Renal pelvis (tissue), 12 donors: ENCODE measurements at places on chromosomes 13 and 19.
A peak's percentile ranks its signal among the peaks of the same experiment; 100 is the strongest.

GRCh38 chr13:59261928-59262488, 901.7 kb downstream of the DIAPH3 start:
- no peak for DNase-seq

DNA sequence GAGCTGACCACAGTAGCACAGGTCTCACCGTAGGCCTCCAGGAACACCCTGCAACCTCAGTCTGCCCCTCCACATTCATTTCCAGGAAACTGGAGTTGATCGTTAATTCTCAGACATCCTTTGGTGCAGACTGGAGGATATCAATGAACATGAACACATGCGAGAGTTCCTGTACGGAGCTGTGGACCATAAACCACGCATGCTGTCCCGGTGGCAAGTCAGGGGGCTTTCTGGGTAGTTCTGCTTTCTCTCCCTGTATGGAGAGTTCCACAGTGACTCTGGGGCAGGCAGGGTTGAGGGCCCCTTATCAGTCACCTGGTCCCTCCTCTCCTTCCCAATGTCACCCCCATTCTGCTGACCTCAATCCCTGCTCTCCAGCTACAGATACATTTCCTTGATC, 55.5 kb upstream of the URI1 start:
- no peak for DNase-seq

GRCh38 chr19:53624771-53625545, 6.8 kb upstream of the DPRX start:
- no peak for DNase-seq

- no peak for DNase-seq
Observed at GRCh38 chr13:101545521-101545920, 93.0 kb downstream of the ITGBL1 start.

DNA sequence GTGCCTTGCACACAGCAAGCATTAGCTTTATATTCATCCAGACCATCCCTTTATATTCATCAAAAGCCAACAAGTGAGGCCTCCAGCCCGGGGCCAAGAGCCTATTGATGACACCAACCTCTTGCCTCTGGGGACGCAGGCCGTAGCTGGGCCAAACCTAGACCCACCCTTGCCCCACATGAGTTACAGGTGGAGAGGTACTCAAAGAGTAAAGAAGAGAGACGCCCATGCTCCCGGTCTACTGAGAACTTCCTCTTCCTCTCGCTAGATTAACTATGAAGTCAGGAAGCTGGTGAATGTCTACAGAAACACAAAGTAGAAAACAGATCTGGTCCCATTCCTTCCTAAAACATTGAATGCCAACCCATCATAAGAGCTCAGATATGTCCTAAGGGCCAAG, 3.8 kb upstream of the MLNR start:
- no peak for DNase-seq

GRCh38 chr19:46892252-46893179, 31.7 kb downstream of the ARHGAP35 start:
- no peak for DNase-seq

GRCh38 chr19:34265221-34265650, 10.9 kb downstream of the GARRE1 start:
- DNase-seq = no peak

GRCh38 chr13:95918860-95919259, 134.3 kb downstream of the UGGT2 start:
- no peak for DNase-seq

GRCh38 chr13:30371649-30372265, 50.5 kb upstream of the UBE2L5 start:
- DNase-seq = no peak

GRCh38 chr19:41935760-41936415, 7.6 kb upstream of the ERFL start:
- DNase-seq = no peak

DNA sequence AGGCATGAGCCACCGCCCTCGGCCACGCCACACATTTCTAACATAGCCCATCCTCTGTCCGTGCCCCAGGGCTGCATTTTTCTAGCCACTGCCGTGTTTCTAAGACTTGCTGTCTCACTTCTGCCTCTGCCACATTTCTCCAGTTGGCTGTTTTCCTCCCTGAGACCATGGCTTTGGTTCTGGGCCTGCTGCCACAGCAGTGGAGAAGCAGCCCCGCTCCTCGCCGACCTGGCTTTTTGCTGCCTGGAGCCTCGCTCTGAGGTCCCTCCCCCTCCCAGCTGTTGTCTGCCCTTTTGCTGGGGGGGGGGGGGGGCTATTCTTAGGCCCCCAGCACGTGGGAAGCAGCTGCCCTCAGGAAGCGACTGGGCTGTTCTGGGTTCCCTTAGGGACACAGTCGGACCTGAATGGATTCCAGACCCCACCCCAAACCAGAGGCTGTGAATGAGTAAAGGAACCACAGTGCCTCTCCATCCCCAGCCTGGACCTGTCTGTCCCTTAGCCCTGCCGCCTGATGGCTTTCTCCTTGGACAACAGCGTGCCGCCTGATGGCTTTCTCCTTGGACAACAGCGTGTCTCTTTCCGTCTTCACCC, 3.3 kb downstream of the GYS1 start:
- no peak for DNase-seq

- DNase-seq = no peak
Observed at GRCh38 chr13:34591129-34591528, 350.9 kb upstream of the NBEA start.

- no peak for DNase-seq
Observed at GRCh38 chr19:18878058-18878797, 17.7 kb downstream of the CERS1 start.

- peak; percentile 74 for DNase-seq
Observed at GRCh38 chr19:51948975-51949374, 21.7 kb downstream of the ZNF613 start.

- DNase-seq = no peak
Observed at GRCh38 chr13:61414686-61415057, 977 bp downstream of the PCDH20 start.

GRCh38 chr19:11446652-11447301, 11.3 kb downstream of the PRKCSH start:
- DNase-seq = no peak

GRCh38 chr13:112658808-112659207, 31.0 kb upstream of the ATP11A start:
- DNase-seq = no peak

DNA sequence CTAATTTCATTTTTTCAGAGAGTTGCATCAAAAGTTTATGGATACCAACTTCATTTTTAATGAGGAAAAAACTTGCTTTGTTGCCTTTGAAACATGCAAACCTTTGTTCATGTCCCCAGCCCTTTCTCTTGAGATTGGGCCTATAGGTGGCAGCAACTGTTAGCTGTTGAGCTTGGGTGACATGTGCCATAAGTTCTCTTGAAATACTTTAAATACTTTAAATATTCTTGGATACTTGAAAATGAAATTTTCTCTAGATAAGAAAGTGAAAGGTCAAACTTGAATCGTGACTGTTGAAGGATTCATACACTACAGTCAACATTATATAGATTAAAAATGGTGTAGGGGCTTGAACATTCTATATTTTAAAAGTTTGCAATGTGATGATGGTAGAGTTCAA, 294.9 kb downstream of the NDFIP2 start:
- DNase-seq = peak; percentile 73

GRCh38 chr13:69903081-69903480, 204.5 kb upstream of the ATXN8OS start:
- no peak for DNase-seq

- no peak for DNase-seq
Observed at GRCh38 chr13:77701305-77701704, 3.8 kb downstream of the SLAIN1 start.

GRCh38 chr19:39402346-39403300, 4.0 kb upstream of the ZFP36 start:
- DNase-seq = peak; percentile 95

GRCh38 chr19:12482509-12482886, 2.1 kb downstream of the ZNF709 start:
- DNase-seq = no peak

- no peak for DNase-seq
Observed at GRCh38 chr13:40283666-40284065, 382.8 kb downstream of the FOXO1 start.

- no peak for DNase-seq
Observed at GRCh38 chr19:52120286-52120685, 19.5 kb downstream of the ZNF616 start.

GRCh38 chr19:44447916-44448674, at the start of gene ZNF229:
Gene ZNF229, minus strand, starts transcription at chr19:44448472. Its CDS starts 5,625 bp downstream, at chr19:44442847.
- DNase-seq = peak; percentile 93

DNA sequence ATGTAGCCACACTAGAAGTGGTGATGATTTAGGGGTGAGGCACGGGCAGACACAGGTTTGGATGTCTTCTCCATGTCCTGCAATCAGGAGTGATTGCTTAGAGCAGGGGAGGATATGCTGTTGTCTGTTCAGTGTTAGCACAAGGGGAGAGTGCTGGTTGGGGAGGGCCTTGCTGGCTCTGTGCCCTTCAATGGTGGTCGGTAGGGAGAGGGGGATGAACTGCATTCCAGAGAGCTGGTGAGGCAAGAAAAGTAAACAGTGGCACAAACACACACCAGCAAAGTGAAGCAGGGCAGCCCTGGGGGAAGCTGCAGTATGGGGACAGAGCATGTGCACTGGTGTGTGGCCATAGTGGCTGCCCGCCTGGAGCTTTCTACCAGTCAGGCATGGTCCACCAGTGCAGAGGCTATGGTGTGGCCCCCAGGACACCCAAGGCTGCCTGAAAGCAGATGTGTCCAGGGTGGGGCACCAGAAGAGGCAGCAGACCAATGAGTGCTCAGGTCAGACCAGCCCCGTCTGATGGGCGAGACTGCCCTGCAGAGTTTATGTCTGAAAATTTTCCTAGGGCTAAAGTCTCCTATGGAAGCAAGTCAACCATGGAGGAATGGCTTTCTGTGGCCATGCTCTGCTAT, 1676.9 kb downstream of the PCDH9 start:
- peak; percentile 9 for DNase-seq

DNA sequence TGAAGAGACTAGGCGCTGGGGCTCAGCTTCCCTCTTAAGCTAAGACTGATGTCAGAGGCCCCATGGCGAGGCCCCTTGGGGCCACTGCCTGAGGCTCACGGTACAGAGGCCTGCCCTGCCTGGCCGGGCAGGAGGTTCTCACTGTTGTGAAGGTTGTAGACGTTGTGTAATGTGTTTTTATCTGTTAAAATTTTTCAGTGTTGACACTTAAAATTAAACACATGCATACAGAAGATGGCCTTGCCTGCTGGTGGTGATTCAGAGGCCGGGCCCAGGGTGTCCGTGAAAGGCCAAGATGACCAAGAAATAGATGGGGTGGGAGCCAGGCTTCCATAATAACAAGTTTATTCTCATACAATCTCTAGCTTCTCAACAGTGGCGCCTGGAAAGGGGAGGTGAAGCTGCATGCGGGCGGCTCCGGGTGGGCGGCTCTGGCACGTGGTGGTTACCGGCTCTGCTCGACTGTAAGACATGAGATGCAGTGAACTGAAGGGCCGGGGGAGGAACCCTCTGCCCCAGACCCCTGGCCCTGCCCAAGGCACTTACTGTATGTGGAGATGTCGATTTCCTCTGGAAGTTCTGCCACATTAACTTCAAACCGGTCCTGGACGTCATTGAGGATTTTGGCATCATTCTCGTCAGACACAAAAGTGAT, 10.5 kb downstream of the DDX39A start:
- no peak for DNase-seq

- no peak for DNase-seq
Observed at GRCh38 chr13:22468824-22469223, 712.0 kb upstream of the SGCG start.

DNA sequence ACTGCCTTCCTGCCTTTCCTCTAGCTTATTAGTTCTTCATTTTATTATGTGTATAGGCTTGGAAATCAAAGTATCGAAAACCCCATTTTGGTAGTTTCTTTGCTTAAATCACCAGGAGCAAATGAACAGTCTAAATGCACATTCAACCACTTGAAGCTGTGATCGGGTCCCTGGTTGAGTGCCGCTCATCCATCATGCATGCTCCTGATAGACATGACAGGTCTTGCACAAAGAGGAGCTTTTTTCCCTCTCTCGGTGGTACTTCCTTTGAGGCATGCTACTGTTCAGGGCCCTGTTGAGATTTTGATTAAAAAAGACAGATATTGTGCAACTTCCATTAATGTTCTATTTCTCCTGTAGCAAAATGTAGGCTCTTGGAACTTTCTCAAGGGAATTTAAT, 185.8 kb downstream of the OLFM4 start:
- no peak for DNase-seq

DNA sequence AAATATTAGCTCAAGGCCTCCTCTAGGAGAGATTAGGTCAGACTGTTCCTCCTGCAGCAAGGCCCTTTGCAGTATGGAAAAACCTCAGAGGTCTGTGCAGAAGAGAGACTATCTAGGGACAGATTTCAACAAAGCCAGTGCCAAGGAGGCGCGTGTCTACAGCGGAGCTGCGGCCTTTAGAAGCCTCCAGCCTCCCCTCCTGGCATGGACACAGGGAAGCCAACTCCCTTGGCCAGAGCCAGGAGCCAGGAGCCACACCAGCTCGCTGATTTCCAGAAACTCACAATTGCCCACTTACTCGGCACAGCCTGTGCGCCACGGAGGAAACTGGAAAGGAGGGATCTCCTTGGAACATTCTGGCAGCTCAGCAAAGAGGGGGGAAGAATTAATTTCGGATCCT, 63.4 kb downstream of the INSR start:
- no peak for DNase-seq

- DNase-seq = no peak
Observed at GRCh38 chr19:42199440-42200115, 17.9 kb downstream of the DEDD2 start.

GRCh38 chr19:44817725-44818465, 9.0 kb downstream of the BCAM start:
- no peak for DNase-seq

DNA sequence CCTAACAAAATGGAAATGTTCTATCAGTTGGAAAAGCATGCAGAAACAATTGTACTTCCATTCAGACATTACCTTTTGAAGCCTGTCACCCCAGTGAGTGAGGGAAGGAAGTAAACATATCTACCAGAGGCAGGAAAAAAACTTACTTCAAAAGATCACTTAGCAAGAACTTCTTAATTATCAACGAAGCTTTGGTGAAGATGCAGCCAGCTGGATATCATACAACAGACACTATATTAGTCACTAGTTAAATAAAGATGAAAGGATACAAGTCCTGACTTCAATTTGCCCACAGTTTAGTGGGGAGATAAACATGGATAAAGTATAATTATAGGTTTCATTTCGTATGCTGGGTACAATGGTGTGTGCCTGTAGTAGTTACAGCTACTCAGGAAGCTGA, 148.8 kb downstream of the TNFRSF19 start:
- no peak for DNase-seq

GRCh38 chr13:92974905-92975429, 251.6 kb upstream of the GPC6 start:
- DNase-seq = no peak
